ENCODE measurements at places on chromosomes 12 and 14.

DNA sequence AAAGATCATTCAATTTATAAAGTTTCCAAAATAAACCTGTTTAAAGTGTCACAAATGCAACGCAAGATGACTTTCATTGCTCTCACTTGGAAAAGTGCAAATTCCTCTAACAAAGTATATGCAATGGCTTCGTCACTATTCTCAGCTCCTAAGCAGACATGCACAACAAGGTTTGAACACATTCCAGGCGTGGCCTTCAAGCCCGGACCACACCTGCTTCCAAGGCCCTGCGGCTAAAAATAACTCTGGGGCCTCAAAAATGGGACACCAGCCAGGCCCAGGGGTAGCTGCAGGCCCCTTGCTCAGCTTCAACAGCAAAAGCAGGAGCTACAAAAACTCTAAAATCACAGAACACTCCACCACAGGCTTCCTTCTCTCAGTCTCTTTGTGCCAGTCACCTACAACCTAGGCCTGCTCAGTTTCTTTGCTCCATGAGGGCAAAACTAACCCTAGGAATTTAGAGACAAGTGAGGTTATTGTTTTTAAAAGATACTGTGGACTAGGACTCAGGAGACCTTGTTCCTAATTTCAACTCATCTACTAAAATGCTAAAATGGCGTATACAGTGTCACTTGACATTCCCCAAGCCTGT is 29.3 kb downstream of the DUSP16 start:
- DNase-seq, result no peak

DNA sequence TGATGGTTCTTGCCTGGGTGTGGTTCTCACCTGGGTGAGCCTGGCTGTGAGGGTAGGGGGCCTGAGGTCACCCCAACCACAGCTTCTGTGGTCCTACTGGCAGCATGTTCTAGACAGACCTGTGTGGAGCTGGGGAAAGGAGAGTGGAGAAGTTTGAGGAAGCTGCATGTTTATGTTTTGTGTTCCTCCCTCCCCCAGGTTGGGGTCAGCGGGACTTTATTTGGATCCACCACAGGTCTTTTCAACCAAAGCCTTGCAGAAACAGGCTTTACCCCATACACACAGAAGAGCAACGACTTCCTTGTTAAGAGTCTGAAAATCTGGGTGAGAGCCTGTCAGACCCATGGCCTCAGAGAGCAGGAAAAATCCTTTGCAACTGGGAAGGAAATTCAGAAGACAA is 5.6 kb downstream of the CD9 start:
- no peak for DNase-seq

DNA sequence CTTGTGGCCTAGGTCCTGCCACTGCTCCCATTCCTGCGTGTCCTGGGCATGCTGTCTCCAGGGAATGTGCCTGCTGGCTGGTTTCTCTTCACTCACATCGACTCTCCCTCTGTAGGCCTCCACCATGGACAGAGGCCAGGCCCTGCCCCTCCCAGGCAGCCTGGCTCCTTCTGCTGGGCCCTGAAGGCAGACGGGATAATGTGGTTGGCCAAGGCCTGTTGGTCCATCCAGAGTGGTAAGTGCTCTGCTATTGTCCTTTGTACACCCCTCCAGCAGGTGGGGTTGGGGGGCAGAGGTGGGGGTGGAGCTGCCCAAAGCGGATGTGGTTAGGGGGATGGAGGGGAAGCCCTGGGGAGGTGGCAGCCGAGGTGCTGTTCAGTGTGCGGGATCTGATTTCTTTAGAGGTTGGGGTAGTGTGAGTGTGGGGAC is 9.5 kb upstream of the NR4A1 start:
- no peak for DNase-seq

DNA sequence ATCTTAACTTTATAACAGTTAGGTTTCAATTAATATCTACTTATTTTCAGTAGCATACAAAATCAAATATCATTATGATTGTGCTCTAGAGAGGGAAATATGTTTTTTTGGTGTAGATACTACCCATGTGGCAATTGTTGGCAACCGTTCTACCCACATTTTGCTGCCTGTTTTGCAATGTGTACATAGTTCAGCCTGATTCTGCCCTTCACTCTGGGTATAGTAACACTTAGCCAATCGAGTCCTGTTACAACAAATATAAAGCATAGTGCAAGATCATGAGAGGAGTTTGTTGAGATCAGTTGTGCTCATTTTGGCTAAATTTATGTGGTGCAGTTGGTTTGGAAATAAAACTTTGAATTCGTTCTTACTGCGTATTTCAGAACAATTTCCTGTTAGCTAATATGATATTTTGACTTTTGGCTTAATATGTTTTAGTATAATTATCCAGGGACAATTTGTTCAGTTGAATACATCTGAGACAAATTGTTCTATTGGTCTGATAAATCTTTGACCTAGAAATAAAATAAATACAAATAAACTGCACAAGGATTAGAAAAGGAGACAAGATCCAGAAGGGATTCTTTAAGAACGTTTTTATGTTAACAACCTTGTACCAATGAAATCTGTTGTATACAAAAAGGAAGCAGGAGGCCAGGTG is 76.9 kb downstream of the ATF7IP start:
- no peak for DNase-seq

Data from CMK (cell line).